ENCODE measurements at places on chromosomes 6 and 20.

- no peak for DNase-seq
Observed at GRCh38 chr6:160327981-160328380, 20.2 kb upstream of the SLC22A3 start.

DNA sequence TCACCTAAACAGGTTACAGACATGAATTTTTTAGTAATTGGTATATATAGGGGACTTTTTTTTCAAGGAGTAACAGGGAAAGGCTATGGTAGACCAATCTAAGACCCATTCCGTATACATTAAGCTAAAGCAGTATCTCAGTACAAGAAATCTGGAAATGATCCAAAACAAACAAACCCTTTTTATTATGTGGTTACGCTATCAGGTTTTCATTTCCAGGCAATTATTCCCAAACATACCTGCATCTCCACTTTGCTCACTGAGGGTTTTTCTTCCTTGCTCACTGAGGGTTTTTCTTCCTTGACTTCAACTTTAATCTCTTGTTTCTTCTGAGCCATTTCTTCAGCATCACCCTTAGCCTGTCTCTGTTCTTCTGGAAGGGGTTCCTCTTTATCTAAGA, 107.3 kb downstream of the EPB41L2 start:
- DNase-seq = no peak

GRCh38 chr6:158014505-158015187, 33.0 kb downstream of the SYNJ2 start:
- no peak for DNase-seq

DNA sequence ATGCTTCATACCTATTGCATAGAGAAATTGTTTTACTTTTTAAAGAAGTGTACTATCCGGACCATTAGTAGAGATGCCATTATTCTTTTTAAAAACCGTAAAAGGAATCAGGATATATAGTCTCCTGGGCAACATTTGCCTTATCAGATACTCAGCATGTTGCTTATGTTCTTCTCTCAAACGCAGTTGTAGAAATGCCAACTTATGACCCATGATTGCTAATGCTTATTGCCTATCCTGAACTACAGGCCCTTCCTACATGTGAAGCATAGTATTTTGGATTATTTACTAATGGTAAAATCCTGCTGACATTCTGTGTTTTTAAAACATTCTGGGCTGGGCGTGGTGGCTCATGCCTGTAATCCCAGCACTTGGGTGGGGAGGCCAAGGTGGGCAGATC, 99.5 kb downstream of the FOXO3 start:
- no peak for DNase-seq

GRCh38 chr6:106149472-106150069, 63.4 kb downstream of the PRDM1 start:
- DNase-seq = no peak
